Spinal cord (tissue), 10 donors: ENCODE measurements at places on chromosomes 5 and 9.
A peak's percentile ranks its signal among the peaks of the same experiment; 100 is the strongest.

DNA sequence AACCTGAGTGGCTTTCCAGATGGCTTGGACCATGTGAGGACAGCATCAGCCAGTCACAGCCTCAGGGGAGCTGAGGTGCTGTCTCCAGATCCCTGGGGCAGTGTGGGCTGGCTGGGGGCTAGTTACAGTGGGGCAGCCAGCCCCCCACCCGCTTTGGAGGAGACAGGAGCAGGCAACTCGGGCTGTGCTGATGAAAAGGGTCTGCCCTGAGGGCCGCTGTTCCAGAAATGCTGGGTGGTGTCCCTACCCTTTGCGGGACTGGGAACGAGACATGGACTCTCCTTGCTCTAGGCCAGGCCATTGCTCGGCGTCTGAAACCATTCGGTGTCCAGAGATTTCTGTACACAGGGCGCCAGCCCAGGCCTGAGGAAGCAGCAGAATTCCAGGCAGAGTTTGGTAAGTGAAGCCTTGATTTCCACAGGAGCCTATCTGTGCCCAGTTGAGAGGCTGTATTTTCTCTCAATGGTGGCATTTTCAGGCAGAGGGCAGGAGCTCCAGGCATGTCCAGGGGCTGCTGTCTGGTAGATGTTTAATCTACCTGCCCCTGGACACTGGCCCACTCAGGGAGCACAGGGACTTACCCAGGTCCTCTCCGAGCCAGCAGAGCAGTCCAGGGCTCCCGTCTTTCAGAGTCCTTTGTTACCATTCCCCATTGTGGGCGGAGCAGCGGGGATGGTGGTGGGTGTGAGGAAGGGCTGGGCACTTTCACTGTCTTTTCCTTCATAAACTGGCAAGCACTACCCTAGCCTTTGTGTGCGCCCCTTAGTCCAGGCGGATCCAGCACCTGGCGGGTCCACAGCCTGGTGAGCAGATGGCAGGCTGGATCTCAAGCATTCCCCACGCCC, 7.2 kb downstream of the GRHPR start:
- H3K4me1 ChIP-seq = peaks cover 50% of the 10 kb centered on the region
- no peak for DNase-seq
- no peak overlapping the region for H3K4me3 ChIP-seq
- H3K27me3 ChIP-seq = no peaks in the 10 kb centered on the region
- H3K27ac ChIP-seq = no peak overlapping the region

DNA sequence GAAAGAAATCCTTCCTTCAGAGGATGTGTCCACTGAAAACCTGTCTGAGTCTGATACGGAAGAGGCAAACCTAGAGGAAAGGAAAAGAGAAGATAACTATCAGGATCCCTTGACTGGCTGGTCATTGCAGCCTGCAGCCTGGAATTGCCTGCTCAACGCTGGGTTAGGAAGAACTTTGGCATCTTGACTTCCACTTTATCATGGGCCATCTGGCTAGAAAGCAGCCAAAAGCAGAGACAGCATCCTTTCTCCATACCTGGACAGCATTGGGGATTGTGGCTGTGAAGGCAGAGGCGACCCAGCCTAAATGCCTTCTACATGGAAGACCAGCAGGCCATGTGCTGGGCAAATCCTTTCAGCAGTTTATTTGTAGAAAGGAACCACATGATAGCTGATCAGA, 58.7 kb upstream of the PTPN3 start:
- no peaks in the 10 kb centered on the region for H3K36me3 ChIP-seq
- no peaks in the 10 kb centered on the region for H3K27me3 ChIP-seq
- H3K27ac ChIP-seq = no peak overlapping the region
- DNase-seq = no peak

DNA sequence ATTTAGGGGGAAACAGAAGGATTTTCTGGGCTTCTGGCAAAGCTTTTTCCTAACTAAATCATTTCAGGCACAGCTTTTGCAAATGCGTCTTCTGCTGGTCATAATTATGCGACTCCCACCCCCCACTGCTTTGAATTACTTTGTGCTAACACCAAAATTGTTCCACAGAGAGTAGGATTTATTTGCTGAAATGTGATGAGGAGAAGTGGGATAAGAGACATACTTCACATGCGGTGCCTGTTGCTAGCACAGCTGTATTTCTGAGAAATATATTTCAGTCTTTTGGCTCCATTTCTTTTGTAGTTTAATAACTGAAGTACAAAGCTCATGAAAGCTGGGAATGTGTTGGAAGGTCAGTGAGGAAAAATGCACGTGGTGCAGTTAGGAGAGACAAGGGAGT, 83.2 kb upstream of the TAS2R1 start:
- no peak overlapping the region for H3K4me3 ChIP-seq
- peak; percentile 89 for DNase-seq
- H3K27ac ChIP-seq = no peak overlapping the region
- H3K36me3 ChIP-seq = no peaks in the 10 kb centered on the region

- H3K36me3 ChIP-seq = no peaks in the 10 kb centered on the region
- H3K27me3 ChIP-seq = no peaks in the 10 kb centered on the region
- no peak for DNase-seq
- H3K4me1 ChIP-seq = no peaks in the 10 kb centered on the region
- no peak overlapping the region for H3K4me3 ChIP-seq
These were observed 381.2 kb upstream of the RORB start for GRCh38 chr9:74115976-74116375.

DNA sequence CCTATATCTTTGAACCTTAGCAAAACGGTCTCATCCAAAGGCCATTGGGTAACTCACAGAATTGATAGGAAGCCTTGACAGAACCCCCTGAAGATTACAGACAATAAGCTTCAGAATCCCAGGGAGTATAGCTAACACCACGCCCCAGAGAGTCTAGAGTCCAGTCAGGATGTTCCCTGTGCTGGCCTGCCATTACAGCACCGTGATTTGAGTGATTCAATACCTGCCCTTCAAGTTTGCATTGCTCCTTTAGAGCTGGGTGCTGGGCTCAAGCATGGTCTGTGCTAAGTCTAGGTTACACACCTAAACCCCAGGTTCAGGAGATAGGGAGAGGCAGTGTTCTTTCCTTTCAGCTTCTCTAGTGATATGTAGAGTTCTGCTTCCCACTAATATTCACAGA, 90.5 kb downstream of the RASEF start:
- no peak for DNase-seq
- H3K27ac ChIP-seq = no peak overlapping the region
- H3K36me3 ChIP-seq = no peaks in the 10 kb centered on the region

DNA sequence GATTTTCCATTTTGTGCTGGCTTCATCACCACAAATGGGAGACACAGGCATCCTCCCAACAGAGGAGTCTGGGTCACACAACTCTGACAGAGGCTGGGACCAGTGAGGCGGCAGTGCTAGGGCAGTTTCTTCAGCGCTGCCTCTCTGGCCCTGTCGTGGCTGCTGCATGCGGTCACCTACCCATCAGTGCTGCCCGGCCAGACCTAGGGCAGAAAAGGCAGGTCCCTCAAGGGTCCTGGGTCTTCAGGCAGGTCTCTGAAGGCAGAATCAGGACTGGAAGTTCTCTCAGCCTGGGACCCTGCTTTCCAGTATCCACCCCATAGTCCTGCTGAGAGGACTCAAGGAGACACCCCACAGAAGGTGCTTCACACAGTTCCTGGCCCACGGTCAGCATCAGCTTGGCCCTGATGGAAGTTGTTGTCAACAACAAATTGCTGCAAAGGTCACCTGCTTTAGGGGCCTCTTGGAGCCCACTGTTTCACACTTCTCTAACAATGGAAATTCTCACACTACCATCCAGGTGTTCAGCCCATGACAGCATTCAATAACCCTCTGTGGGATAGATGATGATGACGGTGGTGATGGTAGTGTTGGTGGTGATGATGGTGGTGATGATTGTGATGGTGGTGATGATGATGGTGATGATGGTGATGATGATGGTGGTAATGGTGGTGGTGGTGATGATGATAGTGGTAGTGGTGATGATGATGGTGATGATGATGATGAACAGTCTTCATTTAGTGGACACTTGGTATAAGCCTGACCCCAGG, 146.4 kb upstream of the PPP1R26 start:
- peaks cover 9% of the 10 kb centered on the region for H3K4me1 ChIP-seq
- no peak overlapping the region for H3K27ac ChIP-seq
- no peak overlapping the region for H3K4me3 ChIP-seq

DNA sequence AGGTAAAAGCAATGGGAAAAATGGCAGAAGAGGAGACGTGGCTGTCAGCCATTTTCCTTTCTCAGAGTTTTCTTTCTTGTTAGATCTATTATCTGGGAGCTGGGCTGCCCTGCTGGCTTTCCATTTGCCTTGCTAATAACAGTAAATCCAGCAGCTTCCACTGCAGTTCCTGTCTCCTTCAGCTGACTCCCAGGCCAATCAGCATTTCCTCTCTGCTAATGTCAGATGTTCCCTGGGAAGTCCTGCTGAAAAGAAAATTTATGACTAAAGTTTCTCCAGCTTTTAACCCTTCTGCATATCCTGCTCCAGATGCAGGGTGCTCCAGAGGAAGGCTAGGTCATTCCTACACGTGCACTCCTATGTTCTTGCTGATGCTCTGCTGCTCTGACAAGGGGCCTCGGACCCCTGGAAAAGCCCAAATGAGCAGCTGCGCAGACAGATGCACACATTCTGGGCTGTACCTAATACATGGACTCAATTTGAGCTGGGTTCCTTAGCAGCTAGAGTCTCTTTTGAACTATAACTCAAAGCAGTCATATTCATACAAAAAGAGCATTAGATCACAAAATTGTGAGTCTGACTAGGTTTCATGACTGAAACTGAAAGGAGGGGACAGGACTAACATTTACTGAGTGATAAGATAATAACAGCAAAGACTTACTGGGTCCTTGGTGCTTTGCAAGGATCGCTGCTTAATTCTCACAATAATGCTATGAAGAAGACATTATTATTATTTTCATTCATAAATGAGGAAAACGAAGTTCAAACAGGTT, 182.2 kb downstream of the MAPKAP1 start:
- peak overlapping the region; percentile 15 for H3K27ac ChIP-seq
- DNase-seq = no peak
- peaks cover 14% of the 10 kb centered on the region for H3K4me1 ChIP-seq
- H3K4me3 ChIP-seq = no peak overlapping the region
- H3K36me3 ChIP-seq = no peaks in the 10 kb centered on the region

DNA sequence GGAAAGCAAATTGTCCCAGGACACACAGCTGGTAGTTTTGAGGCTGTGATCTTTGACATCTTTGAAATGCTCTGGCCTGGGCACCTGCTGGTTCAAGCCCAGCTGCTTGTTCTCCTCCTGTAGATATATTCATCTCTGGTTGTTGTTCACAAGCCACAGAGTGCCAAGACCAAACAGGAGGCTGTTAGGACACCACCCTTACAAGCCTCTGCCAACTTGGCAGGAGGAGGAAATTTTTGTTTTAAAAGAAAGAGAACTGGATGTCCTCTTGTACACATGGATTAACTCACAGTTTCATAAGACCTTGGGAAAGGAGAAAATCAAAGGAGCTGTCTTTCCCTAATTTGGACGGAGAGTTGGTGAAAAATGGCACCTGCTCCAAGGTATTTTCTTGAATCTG, 8.5 kb upstream of the ZFP62 start:
- H3K4me3 ChIP-seq = no peak overlapping the region
- no peak for DNase-seq
- H3K36me3 ChIP-seq = no peaks in the 10 kb centered on the region
- H3K27me3 ChIP-seq = no peaks in the 10 kb centered on the region
- no peak overlapping the region for H3K27ac ChIP-seq

GRCh38 chr5:178423901-178424809, 166.0 kb downstream of the COL23A1 start:
- peaks cover 33% of the 10 kb centered on the region for H3K4me1 ChIP-seq
- no peaks in the 10 kb centered on the region for H3K36me3 ChIP-seq
- H3K27me3 ChIP-seq = no peaks in the 10 kb centered on the region
- H3K27ac ChIP-seq = peak overlapping the region; percentile 1
- DNase-seq = peak; percentile 44

DNA sequence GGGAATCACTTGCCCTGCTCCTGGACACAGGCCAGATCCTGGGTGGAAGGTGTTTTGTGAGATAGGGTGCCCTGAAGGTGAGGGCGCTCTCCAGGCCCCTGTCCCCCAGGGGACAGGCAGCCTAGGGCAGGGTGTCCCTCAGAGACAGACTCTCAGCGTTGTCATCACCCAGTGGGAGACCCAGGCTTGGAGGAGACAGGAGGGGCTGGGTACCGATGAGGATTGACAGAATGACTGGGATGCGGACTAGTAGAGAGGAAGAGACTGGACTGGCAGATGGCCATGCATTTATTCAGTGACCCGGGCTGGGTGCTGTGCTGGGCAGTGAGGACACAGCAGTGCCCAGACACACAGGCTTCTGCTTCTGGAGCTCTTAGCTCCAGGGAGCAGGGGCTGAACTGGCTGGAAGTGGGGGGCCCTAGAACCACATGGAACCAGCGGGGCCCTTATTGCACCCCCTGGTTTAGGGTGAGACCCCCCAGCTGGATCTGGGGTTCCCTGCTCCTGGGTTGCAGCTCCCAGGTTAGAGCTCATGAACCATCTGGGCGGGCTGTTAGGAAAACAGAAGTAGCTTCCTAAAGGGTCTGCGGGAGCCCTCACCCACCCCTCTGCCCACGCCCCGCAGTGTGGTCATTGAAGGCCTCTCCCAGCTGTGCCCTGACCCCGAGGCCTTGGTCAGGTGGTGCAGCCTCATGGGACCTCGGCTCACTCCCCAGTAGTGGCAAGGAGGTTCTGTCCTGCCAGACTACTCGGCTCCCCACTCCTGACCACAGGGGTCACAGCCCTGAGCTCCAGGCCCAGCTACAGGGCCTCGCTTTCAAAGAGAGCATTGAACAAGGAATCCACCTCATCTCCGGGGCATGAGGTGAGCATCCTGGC, 116.7 kb upstream of the LMX1B start:
- no peak overlapping the region for H3K27ac ChIP-seq
- no peak overlapping the region for H3K4me3 ChIP-seq
- no peak for DNase-seq
- peaks cover 3% of the 10 kb centered on the region for H3K27me3 ChIP-seq
- peaks cover 42% of the 10 kb centered on the region for H3K36me3 ChIP-seq
- peaks cover 45% of the 10 kb centered on the region for H3K4me1 ChIP-seq

- no peak overlapping the region for H3K27ac ChIP-seq
- H3K36me3 ChIP-seq = no peaks in the 10 kb centered on the region
- no peak for DNase-seq
- H3K27me3 ChIP-seq = no peaks in the 10 kb centered on the region
- no peak overlapping the region for H3K4me3 ChIP-seq
These were observed 17.3 kb downstream of the ADRB2 start for GRCh38 chr5:148843510-148844318.
